ENCODE measurements at places on chromosomes 2 and 18. TPM values are rescaled to one million over a fixed set of nuclear protein-coding genes. Genes with fewer than 3 reads are reported as not detected.

- DNase-seq: no peak
These were observed 68.9 kb upstream of the ZSWIM2 start for GRCh38 chr2:186917866-186918265.

GRCh38 chr2:23542230-23542789 is 157.3 kb downstream of the KLHL29 start:
- DNase-seq: no peak

DNA sequence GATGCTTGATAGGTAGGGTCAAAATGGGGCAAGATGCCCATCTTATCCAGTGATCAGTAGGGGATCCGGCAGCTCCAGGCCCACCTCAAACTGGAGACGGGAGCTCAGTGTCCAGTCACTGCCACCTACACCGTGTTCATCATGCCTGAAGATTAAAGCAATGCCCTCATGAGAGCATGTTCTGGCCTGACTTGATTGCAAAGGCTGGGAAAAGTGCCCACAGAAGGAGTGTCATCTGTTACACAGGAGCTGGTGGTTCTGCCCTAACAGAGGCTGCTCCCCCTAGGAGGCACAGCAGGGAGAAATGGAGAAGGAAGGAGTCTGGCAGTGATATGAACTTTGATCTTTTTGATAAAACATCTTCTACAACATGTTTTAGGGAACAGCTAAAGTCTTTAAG is 92.3 kb downstream of the CCBE1 start:
- DNase-seq: no peak

DNA sequence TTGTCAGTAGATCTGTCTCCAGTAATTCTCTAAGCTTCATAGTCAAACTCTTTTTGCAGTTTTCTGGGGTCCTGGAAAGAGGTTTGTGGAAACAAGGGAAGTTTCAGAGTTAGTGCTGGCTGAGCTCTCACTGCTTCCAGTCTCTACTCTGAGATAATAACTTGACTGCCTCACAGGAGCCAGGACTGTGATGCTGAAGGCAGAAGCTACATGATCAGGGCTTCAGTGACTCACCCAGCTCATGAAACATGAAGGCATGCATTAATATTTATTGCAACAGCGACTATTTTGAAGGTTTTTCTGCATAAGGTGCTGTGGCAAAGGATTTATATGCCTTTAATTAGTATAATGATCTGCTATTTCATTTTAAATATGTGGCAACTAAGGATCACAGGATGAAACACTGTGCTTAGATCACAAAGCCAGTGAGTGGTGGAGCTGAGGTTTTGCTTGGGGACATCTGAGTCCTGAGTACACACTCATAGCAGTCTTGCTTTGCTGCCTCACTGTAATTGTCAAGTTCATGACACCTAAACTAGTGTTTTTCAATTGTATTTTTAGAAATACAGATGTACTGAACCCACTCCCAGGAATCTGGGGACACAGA is 448.4 kb upstream of the GCFC2 start:
- DNase-seq: no peak

The OTOS gene
- total RNA-seq: not detected
